Stimulated activated CD4-positive, alpha-beta T cell treated with anti-CD3 and anti-CD28 coated beads, Interleukin-2, amount 100 ng/mL, for 48 hours (primary cell): ENCODE measurements at places on chromosomes 1 and 21.

- no peak for DNase-seq
Measured at GRCh38 chr1:44801491-44802305, 1.5 kb downstream of the PLK3 start.

DNA sequence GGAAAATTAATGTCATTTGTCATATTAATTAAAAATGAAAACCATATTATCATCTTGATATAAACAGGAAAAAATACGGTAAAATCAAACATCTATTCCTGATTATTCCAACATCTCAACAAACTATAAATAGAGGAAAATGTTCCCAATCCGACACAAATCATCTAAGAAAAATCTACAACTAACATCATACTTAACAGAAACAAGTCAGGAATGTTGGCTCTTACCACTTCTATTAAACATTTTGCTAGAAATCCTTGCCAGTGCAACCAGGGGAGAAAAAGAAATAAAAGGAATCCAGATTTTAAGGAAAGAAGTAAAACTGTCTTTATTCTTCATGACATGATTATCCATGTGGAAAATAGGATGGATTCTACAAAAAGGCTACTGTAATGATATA is 77.0 kb upstream of the IRF2BP2 start:
- DNase-seq: no peak

DNA sequence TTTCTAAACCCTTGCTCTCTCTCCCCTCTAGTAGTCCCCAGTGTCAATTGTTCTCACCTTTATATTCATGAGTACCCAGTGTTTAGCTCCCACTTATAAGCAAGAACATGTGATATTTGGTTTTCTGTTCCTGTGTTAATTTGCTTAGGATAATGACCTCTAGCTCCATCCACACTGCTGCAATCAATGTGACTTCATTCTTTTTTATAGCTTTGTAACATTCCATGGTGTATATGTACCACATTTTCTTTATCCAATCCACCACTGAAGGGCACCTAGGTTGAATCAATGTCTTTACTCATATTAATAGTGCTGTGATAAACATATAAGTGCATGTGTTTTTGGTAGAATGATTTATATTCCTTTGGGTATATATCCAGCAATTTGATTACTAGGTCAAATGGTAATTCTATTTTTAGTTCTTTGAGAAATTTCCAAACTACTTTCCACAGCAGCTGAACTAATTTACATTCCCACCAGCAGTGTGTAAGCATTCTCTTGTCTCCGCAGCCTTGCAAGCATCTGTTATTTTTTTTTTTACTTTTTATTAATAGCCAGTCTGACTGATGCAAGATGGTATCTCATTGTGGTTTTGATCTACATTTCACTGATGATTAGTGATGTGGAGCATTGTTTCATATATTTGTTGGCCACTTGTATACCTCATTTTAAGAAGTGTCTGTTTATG is 277.8 kb downstream of the LTN1 start:
- no peak for DNase-seq

DNA sequence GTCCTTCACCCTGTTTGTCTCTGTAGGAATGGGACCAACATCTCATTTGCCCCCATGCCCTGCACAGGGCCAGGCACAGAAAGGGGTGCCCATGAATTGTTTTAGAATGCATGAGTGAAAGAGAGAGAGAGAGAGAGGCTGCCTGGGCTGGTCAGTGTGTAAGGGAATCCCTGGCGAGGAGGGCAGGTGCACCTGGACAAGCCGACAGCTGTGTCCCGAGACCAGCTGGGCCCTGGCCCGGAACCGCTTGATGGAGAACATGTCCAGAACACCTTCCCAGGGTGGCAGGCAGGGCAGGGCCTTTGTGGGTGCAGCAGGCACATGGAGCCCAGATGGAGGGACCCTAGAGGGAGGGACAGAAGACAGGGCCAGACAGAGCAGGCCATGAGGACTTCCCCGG is 22.7 kb downstream of the SPOCD1 start:
- no peak for DNase-seq

GRCh38 chr1:223727541-223727940 is 15.2 kb downstream of the CAPN2 start:
- DNase-seq: no peak

- no peak for DNase-seq
Measured at GRCh38 chr1:23100074-23100748, 68.4 kb downstream of the LUZP1 start.

DNA sequence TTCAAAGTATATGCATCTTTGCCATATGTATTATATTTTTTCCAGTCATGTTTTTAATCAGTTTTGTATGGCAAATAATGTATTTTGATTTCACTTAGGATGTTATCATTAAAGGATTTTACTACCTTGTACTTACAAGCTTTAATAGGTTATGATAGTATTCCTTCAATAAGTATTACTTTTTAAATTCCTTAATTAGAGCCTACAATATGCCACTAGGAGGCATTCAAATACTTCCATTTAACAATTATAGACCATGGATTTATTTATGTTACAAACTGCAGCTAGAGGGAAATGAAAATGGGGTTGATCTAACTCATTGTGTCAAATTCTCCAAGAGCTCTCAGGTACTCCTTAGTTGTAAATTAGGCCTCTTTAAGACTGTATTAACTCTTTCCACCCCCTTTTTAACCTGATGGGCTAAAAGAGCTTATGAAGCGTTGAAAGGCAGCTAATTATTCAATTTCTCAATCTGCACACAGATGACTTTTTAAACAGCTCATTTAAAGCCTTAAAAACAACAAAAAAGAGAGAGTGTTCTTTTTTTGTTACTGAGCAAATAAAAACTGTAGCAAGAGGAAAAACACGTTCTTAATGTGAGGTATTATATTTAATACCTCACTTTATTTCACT is 156.2 kb downstream of the DENND1B start:
- no peak for DNase-seq
